ENCODE measurements at places on chromosomes 7 and 10.

- peak; percentile 39 for DNase-seq
These were observed 822 bp downstream of the SAMD9L start for GRCh38 chr7:93147363-93147762.

GRCh38 chr7:23027261-23027660 lies 13.3 kb upstream of the HYCC1 start:
- DNase-seq = no peak

GRCh38 chr10:61835946-61836887 lies 65.3 kb upstream of the ARID5B start:
- no peak for DNase-seq

DNA sequence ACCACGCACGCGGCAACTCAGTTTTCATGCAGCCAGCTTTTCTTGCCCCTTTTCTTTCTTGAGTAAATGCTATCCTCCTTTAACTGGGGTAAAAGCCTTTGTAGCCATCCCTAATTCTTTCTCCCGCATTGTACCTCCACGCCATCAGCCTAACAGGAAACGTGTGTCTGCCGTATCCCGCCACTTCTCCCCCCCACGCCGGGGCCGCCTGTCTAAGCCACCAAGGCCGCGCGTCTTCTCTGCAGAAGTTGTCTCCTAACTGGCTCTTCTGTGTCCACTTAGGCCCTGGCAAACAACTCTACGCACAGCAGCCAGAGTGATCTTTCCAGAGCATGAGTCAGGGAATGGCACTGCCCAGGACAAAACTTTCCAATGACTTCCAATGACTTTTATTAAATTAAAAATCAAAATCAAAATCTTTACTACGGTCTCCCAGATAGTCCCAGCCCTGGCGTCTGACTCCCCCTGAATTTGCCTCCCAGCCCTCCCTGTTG lies 74.6 kb downstream of the XRCC2 start:
- no peak for DNase-seq

DNA sequence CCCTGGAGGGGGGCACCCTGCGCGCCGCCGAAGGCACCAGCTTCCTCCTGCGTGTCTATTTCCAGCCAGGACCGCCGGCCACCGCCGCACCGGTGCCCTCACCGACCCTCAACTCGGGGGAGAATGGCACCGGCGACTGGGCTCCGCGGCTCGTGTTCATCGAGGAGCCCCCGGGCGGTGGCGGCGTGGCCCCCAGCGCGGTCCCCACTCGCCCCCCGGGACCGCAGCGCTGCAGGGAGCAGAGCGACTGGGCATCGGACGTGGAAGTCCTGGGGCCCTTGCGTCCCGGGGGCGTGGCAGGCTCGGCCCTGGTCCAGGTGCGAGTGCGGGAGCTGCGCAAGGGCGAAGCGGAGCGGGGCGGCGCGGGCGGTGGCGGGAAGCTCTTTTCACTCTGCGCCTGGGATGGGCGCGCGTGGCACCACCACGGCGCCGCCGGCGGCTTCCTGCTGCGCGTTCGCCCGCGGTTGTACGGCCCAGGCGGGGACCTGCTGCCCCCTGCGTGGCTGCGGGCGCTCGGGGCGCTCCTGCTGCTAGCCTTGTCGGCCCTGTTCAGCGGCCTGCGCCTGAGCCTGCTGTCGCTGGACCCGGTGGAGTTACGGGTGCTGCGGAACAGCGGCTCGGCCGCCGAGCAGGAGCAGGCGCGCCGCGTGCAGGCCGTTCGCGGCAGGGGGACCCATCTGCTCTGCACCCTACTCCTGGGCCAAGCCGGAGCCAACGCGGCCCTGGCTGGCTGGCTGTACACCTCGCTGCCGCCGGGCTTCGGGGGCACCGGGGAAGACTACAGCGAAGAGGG lies 594 bp downstream of the CNNM1 start:
- DNase-seq = no peak

DNA sequence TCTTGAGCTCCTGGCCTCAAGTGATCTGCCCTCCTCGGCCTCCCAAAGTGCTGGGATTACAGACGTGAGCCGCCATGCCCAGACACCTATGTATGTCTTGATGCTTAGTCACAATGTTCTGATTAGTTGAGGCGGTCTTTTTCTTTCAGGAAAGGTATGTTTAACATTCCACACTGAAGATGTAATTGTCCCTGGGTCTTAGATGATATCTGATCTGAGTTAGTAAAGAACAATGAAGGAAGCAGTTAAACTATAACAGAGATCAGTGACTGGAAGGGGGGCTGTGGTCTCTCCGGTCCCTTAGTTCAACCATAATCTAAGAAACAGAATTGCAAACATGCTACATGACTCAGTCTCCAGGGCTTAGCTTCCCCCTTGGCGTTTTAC lies 31.5 kb upstream of the SH2D4B start:
- DNase-seq = no peak

GRCh38 chr7:28954946-28955345 lies 3.2 kb downstream of the TRIL start:
- no peak for DNase-seq

DNA sequence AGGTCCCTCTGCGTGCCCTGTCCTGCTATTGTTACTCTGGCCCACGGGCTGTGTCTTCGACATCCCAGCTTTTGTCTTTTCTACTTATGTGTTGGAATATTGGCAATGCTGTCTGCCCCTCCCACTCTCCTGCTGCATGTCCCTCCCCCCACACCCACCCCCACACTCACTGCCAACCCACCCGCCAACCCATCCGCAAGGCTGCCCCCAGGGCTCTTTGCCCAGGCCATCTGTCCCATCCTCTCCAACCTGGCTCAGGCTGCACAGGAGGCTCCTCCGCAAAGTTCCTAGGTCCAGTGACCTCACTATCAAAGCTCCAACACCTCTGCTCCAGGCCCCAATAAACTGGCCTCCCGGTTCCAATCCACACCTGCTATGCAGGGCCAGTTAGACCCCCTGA lies 167.1 kb upstream of the PRR15 start:
- no peak for DNase-seq

- DNase-seq = no peak
These were observed 180.6 kb downstream of the CAMK1D start for GRCh38 chr10:12529976-12530375.

GRCh38 chr7:28922624-28923331 lies 35.4 kb downstream of the TRIL start:
- peak; percentile 28 for DNase-seq

GRCh38 chr7:67251986-67252558 lies 255.4 kb downstream of the TYW1 start:
- DNase-seq = no peak

GRCh38 chr7:100719523-100720278 lies 567 bp upstream of the EPO start:
- DNase-seq = no peak

GRCh38 chr10:71080381-71081228 lies 131.8 kb upstream of the UNC5B start:
- DNase-seq = no peak

DNA sequence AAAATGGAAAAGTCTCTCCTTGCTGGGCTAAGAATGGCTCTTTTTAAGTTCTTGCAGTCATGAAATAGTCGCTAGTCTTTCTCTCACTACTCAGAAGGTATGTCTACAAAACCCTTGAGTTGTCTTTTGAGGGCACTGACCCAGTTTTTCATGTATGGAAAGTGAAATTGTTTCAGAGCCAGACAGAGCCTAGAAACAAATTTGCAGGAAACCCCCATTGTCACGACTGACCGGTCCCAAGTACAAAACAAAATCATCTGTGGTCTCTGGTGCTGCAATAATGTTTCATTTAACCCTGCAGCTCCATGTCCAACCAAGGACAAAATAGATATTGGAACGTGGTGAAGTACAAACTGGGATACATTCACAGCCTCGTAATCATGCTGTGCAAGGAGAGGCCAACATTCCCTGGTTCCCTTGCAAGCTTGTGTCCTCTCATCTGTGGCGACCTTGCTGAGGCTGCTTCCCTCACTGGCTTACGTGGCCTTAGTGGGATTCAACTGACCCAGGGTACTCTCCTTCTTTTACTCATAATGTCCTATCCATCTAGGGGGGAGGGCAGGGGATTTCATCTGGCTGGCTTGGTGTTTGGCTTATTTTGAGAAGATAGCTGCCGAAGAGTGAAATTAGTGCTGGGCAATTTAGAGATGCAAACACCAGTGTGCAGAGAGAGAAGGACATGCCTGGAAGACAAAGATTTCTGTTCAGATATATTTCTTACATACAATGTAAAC lies 172.5 kb downstream of the IPMK start:
- no peak for DNase-seq

- DNase-seq = no peak
These were observed 40.7 kb upstream of the GJD4 start for GRCh38 chr10:35564341-35564968.

DNA sequence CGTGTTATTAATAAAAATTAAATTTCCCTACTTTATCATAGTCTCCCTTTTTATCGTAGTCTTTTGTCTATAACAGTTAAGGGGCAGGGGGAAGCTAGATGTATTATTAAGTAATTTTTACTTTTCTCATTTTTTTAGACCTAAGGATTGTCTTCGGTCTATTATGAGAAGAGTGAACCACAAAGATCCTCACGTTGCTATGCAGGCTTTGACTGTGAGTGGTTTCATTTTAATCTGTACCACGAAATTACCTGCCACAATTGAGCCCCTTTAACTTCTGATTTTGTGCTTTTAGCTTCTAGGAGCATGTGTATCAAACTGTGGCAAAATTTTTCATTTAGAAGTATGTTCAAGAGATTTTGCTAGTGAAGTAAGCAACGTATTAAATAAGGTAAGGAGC lies 40.6 kb downstream of the STAM start:
- no peak for DNase-seq

Measured in central memory CD4-positive, alpha-beta T cell (primary cell).